Activated T-cell treated with anti-CD3 and anti-CD28 coated beads, Interleukin-2, amount 50 U/mL, for 4 hours (primary cell): ENCODE measurements at places on chromosomes 5 and 9. TPM values are rescaled to one million over a fixed set of nuclear protein-coding genes. Genes with fewer than 3 reads are reported as not detected.

DNA sequence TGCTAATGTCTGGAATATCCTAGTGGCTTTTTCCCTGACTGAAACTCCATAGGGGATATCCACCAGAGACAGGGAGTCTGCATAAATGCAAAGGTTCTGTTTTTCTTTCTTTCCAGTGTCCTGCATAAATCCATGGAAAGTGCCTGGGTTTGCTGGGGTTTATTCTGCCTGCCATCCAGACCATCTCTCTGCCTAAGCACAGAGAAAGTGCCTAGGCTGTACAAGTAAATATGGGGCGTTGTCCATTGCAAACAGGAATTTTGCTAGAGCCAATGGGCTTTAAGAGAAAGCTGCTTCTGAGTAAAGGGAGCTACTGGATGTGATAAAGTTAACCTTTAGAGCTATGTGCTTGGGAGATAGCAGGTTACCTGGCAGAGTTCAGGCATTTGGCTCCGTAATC, 407.5 kb downstream of the AGTPBP1 start:
- DNase-seq, result no peak

The OMD gene
- not detected for total RNA-seq

- no peak for DNase-seq
Observed at GRCh38 chr5:6576861-6577501, 55.9 kb downstream of the NSUN2 start.

DNA sequence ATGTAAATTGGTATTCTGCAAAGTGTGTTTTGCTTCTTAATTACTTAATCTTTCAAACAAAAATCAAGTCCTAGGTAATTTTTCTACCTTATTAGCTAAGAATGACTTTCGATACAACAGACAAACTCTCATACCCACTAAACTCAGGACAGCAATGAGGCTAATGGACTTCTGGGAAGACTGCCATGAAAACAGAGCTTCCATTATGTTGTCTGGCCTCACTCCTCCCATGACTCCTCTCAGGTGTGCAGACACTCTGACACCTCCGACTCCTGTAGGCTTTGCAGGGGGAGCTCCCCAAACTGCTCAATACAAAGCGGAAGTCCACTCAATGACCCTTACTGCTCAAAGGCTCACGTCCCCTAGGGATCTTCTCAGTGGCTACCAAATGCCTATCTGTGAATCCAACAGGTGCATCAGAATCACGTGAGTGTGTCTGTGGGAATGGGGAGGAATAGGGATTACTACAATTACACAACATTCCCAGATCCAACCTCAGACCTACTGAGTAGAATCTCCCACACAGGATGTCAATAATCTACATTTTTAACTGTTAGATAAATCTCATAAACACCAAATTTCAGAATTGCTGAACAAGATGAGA, 289.9 kb downstream of the RAB3C start:
- DNase-seq, result no peak

- DNase-seq, result no peak
Observed at GRCh38 chr5:140969880-140970279, 3.6 kb downstream of the PCDHAC2 start.

GRCh38 chr5:11903614-11904264, 507 bp downstream of the CTNND2 start:
- no peak for DNase-seq

GRCh38 chr9:99966001-99966400, 59.5 kb downstream of the STX17 start:
- DNase-seq, result no peak

The LCN9 gene
- not detected for total RNA-seq

DNA sequence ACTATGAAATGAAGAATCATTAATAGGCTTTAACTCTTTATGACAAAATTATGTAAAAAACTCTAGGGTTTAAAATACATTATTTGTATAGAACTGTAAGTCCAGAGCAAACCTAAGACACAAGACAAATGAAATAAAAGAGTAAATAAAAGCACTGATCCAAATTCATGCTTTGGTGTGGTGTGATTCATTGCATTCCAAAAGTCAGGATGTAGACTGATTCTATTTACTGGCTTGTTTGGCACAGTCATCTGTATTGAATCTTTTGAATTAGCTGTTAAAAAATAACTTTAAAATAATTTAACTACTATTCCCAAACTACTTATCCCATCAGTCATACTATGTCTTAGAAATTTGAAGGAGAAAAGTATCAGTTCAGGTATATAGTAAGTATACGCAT, 31.1 kb downstream of the IL4 start:
- no peak for DNase-seq

DNA sequence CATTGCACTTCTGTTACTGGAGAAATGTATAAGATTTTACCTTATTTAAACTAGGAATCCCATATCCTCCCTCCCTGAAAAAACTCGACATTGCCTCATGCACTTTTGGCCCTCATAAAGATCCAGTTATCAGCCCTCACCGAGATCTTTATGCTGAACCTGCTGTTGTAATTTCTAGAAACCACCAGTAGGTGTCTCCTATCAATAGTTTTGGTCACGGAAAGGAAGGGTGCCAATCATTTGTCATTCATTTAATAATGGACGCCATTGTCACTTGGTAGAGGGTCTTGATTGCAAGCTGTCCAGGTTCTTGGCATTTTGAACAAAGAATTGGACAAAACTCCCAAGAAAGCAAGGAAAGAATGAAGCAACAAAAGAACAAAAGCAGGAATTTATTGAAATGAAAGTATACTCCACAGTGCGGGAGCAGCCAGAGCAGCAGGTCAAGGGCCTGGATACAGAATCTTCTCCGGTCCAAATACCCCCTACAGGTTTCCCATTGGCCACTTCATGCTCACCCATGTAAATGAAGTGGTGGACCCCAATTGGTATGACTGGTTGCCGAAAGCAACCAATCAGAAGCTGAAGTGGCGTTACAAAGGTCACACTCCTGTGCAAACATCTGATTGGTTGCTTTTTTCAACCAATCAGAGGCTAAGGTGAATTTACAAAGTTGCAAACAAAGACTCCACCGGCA, 524.3 kb downstream of the PSAT1 start:
- DNase-seq, result no peak

GRCh38 chr5:419970-420369, 23.0 kb upstream of the EXOC3 start:
- DNase-seq, result no peak

DNA sequence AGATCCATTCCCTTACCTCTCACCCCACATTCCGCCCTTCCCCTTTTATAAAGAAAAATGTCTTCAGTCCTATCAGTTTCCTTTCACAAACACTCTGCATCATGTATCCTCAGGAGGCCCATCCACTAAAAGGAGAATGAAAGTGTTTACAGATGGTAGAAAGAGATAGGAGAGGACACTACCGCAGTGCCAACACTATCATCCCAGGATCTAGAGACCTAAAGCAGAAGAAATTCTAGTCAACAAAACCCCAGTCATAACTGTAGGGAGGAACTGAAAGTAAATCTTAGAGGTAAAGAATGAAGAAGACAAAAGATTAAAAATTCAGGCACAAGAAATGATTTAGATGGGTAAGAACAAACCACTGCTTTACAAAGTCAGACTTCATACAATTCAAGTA, 114.1 kb downstream of the MLLT3 start:
- no peak for DNase-seq

GRCh38 chr5:2738156-2738699, 13.2 kb downstream of the IRX2 start:
- DNase-seq, result no peak

The FAM78A gene
- 31.3 TPM for total RNA-seq

- no peak for DNase-seq
Observed at GRCh38 chr9:120424248-120424647, 155.7 kb downstream of the CDK5RAP2 start.

- DNase-seq, result no peak
Observed at GRCh38 chr5:165996201-165996875, 2295.1 kb upstream of the WWC1 start.

GRCh38 chr5:390623-391491, 52.1 kb upstream of the EXOC3 start:
- DNase-seq, result no peak

DNA sequence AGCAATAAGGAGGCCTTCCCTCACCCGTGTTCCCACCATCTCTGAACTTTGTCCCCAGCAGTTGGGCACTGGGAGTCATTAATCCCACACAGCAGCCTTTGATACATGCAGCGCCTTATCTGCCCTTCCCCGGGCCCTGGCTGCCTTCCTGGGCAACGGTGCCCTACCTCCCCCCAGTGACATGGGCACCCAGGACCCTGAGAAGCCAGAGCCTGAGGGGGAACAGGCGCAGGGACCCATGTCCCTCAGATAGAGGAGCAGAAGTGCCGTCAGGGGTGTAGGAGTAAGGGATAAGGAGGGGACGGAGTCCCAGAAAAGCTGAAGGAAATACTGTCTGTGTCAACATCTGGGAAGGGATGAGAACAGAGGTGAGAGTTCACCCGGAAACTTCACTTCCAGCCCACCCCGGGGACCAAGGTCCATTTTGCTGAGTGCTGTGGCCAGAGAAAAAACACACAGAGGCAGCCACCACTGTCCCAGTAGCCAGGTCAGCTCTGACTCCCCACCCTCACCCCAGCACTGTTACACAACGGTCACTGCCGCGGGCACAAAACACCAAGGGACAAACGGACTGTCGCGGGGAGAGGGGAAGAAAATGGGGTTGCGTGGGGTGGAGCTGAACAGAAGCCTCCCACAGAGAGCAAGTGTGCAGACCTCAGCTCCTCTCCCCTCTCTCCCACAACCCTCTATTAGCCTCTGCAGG, 3.8 kb downstream of the PCDH1 start:
- no peak for DNase-seq

GRCh38 chr9:75935591-75935990, 45.1 kb downstream of the PCSK5 start:
- no peak for DNase-seq

The SLC6A19 gene
- total RNA-seq, result not detected

DNA sequence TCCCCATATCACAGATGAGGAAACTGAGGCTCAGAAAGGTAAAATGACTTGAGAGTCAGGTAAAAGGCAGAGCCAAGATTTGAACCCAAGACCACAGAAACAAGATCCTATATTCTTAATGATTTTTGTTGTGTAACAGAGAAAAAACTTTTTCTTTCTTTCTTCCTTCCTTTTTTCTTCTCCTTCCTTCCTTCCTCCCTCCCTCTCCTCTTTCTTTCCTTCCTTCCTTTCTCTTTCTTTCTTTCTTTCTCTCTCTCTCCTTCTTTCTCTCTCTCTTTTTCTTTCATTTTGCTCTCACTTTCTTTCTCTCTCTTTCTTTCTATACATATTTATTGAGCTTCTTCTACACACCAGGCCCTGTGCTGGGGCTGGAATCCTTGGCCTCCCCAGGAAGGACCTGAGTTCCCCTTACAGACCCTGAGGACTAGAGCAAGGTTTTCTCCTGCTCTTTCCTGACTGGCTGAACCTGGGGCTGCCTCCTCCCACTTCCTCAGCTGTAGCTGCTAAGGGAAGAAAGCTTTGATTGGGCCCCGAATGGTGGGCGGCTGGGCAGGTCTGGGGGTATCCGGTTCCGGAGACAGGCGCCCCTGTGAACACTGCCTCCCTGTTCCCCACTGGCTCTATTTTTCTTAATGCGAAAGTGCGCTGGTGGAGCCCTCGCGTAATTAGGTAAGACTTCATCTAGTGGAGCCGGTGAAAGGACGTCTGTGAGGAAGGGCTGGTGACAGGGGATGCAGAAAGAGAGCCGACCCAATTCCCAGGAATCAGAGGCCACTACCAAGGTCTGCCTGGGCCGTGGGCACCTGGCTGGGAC, 27.4 kb upstream of the KIF12 start:
- DNase-seq, result no peak

DNA sequence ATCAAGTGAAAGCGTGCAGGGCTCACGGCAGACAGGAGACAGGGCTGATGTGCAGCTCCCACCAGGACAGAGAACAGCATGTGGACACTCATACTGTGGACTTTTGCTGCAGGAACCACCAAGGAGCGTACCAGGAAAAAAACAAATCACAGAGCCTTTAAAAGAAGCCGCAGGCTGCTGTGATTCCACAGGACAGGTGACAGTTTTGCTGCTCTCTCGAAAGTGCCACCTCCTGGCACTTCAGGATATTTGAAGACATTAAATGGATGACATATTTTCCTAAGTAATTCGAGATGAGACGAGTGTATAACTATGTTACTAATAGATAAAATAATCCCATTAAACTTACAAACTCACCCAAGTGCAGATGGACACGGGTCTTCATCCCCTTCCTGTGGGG, 29.3 kb downstream of the ZDHHC11 start:
- DNase-seq, result no peak
